ENCODE measurements at places on chromosomes 13 and 19.

DNA sequence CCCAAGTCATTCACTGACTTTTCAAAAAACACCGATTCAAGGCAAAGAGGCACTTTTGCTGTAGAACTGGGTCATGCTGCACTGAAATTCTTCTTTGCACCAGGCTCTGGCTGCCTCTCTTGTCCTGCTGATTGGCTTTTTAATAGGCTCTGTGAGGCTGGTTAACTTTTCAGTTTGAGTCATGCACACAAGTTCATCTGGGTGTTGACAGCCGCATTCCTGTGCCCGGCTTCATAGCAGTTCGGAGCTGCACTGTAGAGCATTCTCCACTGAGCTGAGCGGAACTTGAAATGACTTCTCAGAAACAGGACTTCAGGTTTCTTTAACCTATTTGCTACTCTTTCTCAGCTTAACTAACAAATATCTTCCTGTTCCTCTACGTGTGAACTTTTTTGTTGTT is 978.3 kb downstream of the UQCRFS1 start:
- no peak for DNase-seq

DNA sequence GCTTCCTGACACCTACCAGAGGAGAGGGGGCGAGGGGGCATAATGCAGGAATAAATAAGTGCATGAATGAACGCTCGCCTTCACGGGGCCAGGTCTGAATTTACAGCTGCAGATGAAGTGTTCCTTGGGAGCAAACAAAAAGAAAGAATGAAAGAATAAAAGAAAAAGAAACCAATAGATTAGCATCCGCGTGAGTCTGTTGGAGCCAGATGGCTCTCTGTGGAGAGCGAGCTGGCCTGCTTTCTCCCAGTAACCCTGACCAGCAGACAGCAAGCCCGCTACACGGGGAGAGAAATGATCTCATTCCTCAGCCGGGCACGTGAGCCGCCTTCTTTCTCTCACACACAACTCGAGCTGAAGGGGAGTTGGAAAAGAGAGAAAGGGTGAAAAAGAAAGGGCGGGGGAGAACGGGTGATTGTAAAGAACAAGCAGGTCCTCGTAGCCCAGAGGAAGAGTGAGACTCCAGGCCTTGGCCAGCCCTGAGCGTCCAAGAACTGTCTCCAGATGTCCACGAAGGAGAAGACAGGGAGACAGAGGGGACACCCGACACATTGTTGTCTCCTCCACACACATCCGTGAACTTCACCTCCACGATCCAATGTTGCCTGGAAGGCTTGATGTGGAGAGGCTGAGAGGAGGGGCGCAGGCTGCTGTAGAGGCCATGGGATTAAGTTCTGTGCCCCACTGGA is 81.4 kb downstream of the RNASEH2B start:
- no peak for DNase-seq

DNA sequence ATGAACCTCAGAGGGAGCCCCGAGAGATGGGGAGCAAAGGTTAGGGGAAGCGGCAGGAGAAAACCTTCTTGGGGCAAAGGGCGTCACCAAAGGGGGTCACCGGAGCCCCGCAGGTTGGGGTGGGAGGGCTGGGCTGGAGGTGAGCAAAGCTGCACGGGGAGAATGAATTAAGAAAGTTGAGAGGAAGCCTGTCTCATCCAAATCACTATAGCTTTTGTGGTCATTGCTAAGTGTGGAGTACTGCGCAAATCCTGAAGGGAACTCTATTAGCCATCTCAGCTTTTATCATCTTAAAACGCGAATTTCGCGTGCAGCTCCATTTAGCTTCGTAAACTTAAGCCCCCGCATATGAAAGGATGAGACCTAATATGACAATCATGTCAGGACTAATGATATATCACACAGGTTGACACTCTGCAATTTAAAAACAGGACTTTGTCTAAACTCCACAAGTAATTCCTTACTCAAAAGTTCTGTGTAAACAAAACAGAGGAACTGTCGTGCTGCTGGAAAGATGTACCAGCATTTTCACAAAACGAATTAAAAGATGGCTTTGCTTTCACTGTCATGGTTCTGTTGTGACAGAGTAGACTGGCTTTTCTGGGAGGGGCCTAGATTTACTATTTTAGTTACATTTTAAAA is 631 bp downstream of the LACC1 start:
- peak; percentile 6 for DNase-seq

DNA sequence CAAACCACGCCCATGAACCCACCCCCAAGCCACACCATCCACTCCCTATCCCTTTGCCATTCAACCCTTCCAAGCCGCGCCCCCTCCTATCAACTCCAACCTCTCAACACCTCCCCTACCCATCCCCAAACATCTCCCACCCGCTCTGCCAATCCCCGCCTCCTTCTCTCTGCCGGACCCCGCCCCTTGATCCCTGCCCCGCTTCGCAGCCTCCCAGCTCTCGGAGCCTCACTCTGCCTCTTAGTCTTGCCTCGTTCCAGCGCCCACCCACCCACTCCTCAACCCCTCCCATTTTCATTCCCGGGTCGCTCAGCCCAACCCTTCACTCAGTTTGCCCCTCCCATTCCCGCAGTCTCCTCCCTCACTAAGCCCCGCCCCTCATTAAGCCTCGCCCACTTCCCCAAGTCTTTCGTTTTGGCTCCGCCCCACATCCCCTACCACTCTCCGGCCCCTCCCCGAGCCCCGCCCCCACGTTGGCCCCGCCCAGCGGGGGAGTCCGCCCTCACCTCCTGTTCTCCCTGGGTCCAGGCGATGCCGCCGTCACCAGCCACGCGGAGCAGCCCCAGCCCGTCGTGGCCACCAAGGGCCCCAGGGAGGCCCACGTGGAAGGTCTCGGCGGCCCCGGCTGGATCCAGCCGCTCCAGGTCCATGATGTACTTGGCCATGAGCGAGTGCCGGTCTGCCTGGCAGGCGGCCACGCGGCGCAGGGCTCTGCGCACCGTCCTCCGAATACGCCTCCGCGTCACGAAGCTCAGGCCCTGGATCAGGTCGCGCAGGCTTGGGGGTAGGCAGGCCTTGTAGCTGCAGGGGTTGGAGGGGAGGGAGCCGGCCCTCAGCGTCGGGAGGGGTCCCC is 5.7 kb downstream of the JAK3 start:
- DNase-seq, result no peak

GRCh38 chr19:51227326-51227725 is 2.4 kb downstream of the CD33 start:
- no peak for DNase-seq

- peak; percentile 52 for DNase-seq
Measured at GRCh38 chr13:44523146-44524015, 52.7 kb downstream of the TSC22D1 start.
